Nephron progenitor cell (in vitro differentiated cells): ENCODE measurements at places on chromosomes 12 and 14.

GRCh38 chr12:32270818-32271710 lies 128.3 kb upstream of the FGD4 start:
- peak; percentile 26 for DNase-seq

DNA sequence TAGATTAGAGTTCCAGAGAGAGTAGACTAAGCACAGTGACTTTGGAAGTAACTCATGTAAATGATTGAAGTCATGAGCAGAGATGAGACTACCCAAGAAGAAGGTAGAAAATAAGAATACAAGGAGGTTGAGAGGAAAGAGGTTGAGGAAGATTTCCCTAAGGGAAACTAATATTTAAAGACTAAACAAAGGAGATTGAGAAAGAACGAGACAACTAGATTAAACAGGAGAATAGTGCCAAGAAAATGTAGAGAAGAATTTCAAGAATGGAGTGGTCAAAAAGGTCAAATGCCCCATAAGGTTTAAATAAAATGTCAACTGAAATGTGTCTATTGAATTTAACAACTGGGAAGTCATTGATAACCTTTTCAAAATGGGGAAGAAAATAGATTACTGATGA lies 59.0 kb downstream of the RPS29 start:
- DNase-seq, result no peak

DNA sequence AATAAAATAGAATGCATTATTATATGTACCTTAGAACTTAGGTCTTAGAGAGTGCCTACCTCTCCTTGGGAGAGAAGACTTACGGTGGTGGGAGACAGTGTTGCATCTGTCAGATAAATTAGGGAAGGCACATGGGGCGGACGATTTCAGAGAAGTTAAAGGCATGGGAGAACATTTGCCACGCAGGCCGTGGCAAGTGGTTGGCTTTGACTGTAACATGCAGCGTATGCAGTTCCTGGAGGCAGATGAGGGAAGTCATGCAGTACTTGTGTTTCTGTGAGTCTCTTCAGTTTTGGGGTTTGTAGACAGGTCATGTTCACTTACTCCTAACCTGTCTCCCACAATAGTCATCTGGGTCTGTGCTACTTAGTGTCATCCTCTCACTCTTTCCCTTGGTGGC lies 43.6 kb downstream of the ETV6 start:
- DNase-seq, result no peak

- peak; percentile 27 for DNase-seq
Observed at GRCh38 chr12:55072083-55072482, 52.3 kb downstream of the NEUROD4 start.

DNA sequence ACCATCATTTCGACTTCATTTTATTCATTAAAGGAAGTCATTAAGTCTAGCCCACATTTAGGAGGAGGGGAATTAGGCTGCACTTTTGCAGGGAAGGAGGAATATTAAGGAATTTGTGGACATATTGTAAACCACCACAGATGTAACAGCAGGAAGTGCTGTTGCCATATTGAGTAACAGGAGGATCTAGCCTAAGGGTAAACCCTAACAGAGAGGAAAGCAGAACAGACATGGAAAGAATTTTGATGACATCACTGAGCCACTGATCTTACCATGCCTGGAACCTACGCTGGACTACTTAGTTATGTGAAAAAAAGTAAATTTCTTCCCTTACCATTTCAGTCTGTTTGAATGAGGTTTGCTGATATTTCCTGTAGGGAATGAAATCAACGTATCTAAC lies 100.7 kb upstream of the ATF7IP start:
- no peak for DNase-seq
